Right ventricle myocardium inferior (tissue), 1 donor: ENCODE measurements at places on chromosomes 4 and X. TPM values are rescaled to one million over a fixed set of nuclear protein-coding genes. Genes with fewer than 3 reads are reported as not detected.
A peak's percentile ranks its signal among the peaks of the same experiment; 100 is the strongest.

- DNase-seq, result no peak
Observed at GRCh38 chr4:174157106-174157607, 126.3 kb downstream of the FBXO8 start.

DNA sequence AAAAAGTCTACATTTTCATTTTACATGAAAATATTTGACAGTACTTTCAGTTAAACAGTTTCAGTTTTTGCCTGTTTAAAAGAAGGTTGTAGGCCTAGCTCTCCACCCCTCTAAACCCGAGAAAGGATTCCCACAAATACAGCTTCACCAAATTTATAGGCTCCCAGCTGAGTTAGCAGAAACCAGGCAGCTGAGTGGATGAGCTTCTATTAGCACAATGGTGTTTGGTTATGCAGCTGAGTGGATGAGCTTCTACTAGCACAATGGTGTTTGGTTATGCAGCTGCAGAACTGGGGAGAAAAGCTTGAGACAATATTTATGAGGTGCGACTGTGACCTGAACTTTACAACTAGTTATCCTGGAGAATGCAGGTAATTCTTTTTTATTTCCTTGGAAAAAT is 36.6 kb upstream of the PAQR3 start:
- DNase-seq, result no peak

- DNase-seq, result no peak
Observed at GRCh38 chr4:142181021-142181420, 544.6 kb downstream of the IL15 start.

GRCh38 chrX:23787745-23788118 is 4.8 kb downstream of the SAT1 start:
- DNase-seq, result no peak

- DNase-seq, result no peak
Observed at GRCh38 chr4:93232883-93233282, 595.7 kb upstream of the ATOH1 start.

DNA sequence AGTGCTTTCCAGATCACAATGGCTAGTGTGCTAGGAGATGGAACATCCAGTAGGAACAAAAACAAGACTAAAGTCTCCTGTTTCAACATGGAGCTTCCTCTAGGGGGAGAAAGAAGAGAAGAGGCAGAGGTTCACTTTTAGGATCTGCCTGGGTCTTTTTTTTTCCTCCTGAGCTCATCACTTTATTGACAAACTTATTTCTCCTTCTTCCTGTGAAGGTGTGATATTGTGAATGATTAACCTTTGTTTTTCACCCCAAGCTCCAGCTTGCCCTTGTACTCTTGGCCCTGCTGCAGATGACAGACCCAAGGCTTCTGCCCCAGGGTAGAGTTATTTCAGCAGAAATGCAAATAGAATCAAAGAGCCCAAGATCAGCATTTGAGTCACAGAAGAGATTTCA is 13.5 kb downstream of the PAGE4 start:
- no peak for DNase-seq

Gene SPOCK3
- not detected for total RNA-seq

Gene RAB40A
- total RNA-seq, result not detected

Gene PLS3
- 44.7 TPM for total RNA-seq

Gene OPHN1
- total RNA-seq, result 8.0 TPM

Gene RAB9B
- 33.9 TPM for total RNA-seq

DNA sequence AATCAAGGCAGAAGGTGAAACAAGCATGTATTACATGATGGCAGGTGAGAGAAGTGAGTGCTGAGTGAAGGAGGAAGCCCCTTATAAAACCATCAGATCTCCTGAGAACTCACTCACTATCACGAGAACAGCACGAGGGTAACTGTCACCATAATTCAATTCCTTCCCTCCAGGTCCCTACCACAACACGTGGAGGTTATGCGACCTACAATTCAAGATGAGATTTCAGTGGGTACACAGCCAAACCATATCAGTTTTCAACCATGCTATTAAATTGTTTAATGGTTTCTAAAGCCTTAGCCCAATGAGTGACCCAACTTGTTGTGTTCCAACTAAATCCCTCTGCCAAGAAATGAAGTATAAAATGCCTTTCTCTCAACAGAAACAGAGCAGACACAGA is 519.8 kb downstream of the GBA3 start:
- no peak for DNase-seq

- no peak for DNase-seq
Observed at GRCh38 chrX:72532366-72532765, 40.3 kb downstream of the HDAC8 start.

GRCh38 chrX:68043713-68044438 is 389.4 kb downstream of the OPHN1 start:
- DNase-seq, result no peak

DNA sequence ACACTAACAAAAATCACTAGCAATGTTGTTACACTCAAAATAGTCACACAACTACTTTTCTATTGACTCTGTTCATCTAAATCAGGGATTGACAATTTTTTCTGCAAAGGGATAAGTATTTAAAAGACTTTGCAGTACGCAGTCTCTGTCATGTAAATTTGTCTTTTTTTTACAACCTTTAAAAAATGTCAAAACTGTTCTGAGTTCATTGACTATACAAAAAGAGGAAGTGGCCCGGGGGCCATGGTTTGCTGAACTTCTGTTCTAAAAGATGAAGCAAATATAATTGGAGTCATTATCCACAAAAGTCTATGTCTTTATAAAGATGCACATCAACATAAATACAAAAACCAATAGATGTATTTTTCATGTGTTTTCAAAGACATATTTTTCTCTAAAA is 1310.3 kb downstream of the RPA4 start:
- no peak for DNase-seq

DNA sequence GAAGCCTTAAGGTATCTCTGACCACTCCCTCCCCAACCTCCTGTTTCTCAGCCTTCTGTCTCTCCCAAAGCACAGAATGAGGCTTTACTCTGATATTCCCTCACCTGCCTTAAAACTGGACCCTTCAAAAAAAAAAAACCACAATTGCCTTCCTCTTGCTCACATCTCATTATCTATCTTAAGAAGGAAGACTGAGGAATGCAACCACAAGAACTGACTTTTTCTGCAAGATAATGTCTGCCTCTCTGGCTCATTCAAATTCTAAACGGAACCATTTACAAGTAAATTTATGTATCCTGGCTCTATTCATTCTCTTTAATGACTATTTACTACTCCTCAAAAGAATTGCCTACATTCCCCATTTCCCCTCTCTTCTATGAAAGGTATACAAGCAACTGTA is 545.5 kb upstream of the HTR2C start:
- DNase-seq, result no peak

GRCh38 chr4:113109106-113109718 is 59.8 kb downstream of the ANK2 start:
- no peak for DNase-seq

GRCh38 chrX:84046403-84046984 is 141.5 kb downstream of the RPS6KA6 start:
- DNase-seq, result no peak

DNA sequence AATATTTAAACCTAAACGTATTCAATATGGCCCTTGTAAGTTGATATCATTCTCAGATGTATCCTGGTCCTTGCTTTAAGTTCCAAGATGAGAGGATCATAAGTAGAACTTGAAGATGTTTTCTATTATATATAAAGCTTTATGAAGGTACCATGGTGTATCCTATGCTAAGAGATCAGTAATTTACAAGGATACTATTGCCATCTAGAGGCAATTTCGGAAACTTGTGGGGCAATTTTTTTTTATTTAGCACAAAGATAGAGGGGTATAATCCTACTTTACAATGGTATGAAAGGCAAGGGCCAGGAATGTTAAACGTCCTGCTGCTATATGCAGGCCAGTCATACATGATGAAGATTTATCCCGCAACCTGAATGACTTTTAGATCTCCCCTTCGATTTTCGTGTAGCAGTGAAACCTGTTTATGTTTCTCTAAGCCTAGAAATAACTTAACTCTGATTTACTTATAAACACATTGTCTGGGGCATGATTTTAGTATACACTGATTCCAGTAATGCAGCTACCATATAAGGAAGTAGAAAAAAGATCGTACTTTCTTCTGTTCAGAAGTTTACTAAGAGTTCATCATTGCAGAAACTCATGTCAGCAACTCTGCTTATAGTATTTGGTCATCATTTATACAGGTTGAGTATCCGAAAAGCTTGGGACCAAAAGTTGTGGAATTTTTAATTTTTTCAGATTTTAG is 2.6 kb downstream of the SLC25A31 start:
- DNase-seq, result no peak

Gene C4orf50
- total RNA-seq, result not detected

Gene PLCXD1
- 6.1 TPM for total RNA-seq

- DNase-seq, result no peak
Observed at GRCh38 chrX:12999422-12999821, 24.5 kb downstream of the TMSB4X start.

Gene CYTL1
- total RNA-seq, result 0.81 TPM

Gene AGTR2
- total RNA-seq, result 0.16 TPM

DNA sequence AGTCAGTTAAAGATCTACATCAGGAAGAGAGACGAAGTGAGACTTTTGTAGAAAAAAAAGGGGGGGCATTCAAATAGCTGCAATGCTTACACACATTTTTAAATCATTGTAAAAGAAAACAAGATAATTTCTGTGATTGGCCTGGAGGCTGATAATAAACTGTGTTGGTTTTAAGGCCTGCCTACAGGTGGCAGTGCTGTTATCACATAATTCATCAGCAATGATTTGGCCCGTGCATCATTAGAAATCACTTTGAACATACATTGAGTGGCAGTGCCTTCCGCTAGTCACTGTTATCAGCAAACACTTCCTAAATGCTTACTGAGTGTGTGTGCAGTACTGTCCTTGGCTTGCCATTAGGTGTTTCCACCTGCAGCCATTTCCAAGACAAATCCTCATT is 831.9 kb downstream of the TRIML1 start:
- no peak for DNase-seq

DNA sequence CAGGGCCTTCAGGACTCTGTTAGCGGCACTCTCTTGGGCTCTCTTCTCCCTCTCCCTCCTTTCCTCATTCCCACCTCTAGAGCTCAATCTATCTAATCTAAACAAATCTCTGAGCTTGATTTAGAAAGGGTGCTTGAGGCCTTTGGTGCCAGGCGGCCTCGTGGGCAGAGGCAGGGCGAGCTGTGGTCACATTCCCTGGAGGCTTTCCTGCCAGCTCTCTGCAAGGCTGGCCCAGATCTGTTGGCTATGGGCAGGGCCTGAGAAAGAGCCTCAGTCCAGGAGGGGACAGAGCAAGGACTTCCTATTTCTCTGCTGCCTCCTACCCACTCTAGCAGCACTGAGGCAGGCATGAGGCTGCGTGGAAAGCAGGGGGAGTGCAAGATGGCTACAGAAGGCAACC is 38.6 kb downstream of the PJA1 start:
- DNase-seq, result no peak

- DNase-seq, result no peak
Observed at GRCh38 chr4:69524706-69525105, 29.0 kb upstream of the UGT2B4 start.

Gene PHOX2B
- total RNA-seq, result not detected

- no peak for DNase-seq
Observed at GRCh38 chr4:87035881-87036509, 101.2 kb downstream of the AFF1 start.

GRCh38 chr4:15239866-15240265 is 188.0 kb upstream of the C1QTNF7 start:
- no peak for DNase-seq

DNA sequence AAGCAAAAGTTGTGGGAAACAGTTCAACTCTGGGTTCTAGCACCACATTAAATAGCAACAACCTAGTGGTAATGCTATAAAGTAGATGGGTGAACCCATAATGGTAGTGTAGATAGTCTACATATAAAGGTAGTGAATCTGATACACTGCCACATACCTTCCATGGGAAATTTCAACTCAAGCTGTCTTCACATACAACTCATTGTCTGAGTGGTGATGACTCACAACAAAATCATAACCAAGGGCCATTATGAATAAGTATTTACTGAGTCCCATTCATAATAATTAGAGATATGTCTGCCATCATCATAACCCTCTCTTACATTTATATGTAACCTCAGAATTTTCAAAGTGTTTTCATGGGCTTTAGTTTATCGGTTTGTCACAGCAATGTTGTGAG is 34.8 kb downstream of the EGF start:
- no peak for DNase-seq

- no peak for DNase-seq
Observed at GRCh38 chrX:18210470-18210869, 10.2 kb downstream of the BEND2 start.

GRCh38 chrX:155592331-155592730 is 20.4 kb downstream of the TMLHE start:
- DNase-seq, result no peak

DNA sequence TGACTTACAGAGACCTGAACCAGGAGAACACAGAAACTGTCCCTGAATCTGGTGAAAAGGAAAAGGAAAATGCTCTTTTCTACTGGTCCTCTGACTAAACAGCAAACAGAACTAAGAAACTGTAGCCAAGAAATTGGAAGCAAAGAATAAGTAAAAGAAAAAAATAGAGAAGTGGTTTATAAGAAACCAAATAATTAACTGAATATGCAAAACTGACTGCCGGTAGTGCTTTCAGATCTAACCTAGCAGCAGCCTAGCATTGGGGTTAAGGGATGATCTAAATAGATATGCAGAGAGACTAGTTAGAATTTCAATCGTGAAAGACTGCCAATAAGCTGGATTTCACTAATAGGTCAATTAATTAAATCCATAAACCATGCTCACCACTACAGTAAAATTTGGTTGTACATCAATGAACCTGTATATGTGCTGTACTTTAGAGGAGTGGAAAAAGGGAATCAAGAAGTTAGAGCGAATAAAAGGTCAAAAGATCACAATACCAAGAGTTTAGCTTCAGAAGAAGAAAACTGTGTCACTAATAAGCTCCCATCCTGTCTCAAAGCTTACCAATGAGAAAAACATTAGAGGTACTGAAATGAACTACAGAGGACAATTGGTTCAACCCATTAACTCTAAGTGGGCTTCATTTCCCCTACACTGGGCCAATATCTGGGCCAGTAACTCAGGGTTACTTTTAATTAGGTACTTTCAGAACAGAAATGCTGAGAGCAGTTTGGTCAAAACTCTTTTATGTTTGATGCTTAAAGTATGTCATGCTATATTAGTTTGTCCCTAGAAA is 53.6 kb downstream of the KLHL13 start:
- DNase-seq, result no peak

Gene HMGN5
- 1.3 TPM for total RNA-seq

DNA sequence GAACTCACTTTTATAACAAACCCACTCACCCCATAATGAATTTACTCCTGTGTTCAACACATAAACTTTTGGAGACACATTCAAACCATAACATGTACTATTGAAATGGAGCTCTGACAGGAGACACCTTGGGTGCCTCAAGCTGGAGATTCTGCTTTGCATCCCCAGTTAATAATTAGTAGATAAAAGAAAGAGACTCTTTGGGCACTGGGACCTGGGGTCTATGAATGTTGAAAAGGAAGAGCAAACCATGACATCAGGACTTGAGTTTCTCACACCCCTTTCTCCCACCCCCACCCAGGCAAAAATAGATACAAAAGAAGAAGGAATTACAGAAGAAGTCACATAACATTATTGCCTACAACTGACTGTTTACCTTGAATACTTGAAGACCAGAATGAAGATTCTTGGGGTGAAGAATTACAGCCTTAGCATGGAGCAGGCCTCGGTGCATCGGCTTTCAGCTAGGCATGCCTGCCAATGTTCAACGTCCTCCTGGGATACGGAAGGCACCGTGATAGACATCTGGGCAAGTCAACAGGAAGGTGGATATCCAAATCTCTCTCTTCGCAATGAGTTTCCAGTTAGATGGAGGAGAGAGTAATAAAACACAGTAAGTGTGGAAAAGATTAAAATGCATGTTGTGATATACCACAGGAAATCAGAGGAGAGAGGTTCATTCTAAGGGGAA is 316.0 kb downstream of the TRIML1 start:
- no peak for DNase-seq

- peak; percentile 95 for DNase-seq
Observed at GRCh38 chrX:48696301-48696908, at the start of gene SUV39H1. SUV39H1 (plus strand) TSS chrX:48696734; CDS start chrX:48696785, 51 bp downstream.
